T-cell (primary cell): ENCODE measurements at places on chromosomes 11 and 22.
A peak's percentile ranks its signal among the peaks of the same experiment; 100 is the strongest.

- DNase-seq, result no peak
Measured at GRCh38 chr22:43411869-43412807, at the start of gene MPPED1. TSS of gene MPPED1 (plus strand) at chr22:43412014. CDS start at chr22:43424986, 12,972 bp downstream.

DNA sequence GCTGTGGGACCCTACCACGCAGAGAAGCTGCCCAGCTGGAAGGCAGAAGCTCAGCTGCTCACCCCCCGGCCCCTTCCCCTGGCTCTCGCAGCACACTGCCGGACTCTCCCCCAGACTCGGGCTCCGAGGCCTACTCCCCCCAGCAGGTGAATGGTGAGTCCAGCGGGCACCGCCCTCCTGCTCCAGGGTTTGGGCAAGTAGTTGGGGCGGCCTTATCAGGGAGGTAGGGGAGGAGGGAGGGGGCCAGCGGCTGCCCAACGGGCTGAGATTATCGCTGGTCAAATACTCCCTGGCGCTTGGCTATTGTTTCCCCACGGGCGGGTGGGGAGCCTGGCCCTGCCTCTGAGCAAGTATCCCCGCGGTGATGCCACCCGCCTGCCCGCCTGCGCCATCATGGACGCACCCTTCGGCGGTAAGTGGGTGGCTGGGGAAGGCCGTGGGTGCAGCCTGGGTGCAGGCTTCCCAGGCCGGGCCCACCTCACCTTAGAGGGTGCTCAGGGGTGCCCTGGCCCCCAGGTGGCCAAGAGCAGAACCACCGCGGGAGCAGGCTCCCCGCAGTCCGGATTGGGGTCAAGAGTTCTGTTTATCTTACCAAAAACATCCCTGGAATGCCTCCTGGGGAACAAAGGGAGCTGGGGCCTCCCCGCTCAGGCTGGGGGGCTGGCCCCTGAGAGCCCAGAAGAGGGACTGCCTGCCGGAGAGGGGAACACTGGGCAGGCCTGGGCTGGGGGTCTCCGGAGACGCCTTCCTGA, 16.9 kb downstream of the MYRF start:
- no peak for DNase-seq

- DNase-seq, result no peak
Measured at GRCh38 chr11:69089258-69089657, 40.5 kb downstream of the TPCN2 start.

DNA sequence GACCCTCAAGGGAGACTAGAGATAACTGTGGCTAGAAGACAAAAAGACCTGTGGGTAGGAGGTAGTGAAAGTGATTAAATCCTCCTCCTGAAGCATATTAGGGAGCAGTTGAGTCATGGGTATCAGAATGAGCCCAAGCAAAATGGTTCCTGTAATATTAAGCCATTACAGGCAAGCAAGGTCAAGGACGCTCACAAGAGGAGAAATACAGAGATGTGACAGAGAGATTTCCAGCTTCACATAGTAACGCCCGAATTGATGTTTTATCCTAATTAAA, 77.7 kb downstream of the FAM76B start:
- no peak for DNase-seq

DNA sequence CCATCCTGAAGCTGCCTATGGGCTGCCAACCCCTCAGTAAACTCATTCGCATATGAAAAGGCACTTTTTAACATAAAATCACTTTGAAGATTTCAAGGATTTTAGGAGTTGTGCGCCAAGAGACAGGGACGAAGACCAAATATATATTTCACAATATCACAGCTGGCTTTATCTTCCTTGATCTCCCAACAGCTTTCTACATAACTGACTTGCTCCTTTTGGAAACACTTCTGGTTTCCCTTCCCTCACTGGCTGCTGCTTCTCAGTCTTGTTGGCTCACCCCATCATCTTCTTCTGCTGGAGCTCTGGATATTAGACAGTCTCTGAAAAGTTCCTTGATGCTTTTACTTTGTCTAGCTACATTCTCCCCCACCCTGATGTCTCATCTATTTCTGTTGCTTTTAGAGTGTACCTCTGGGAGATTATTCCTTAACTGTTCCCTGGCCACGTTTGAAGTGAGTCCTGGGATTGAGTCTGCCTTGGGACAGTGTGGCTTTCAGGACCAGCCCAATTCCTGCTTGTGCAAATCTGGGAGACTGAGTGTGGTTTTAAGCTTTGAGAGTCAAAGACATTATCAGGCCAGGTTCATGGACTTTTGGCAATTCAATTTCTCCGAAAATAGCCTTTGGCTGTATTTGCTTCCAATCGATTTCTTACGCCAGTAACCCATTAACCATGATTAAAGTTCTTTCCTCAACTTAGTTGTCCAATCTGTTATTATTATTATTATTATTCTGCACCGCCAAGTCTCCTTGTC, 30.9 kb upstream of the NNMT start:
- DNase-seq, result no peak

- DNase-seq, result no peak
Measured at GRCh38 chr11:115644856-115645255, 140.6 kb upstream of the CADM1 start.

DNA sequence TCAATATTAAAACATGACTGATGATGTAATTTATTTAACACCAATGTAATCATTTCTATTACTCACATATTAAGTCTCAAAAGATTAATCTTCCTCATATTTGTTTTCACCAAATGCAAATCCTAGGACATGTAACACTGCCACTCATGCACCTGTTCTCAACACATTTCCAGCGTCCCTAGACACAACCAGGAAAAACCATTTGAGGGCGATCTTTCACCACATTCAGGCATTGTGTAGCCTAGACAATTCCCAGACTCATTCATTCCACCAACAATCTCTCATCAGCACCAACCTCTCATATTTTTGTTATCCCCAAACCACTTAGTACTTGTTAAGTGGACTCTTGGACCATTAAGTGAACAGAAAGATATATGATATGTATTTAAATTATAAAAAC, 66.1 kb downstream of the SLC36A4 start:
- DNase-seq, result no peak

GRCh38 chr11:75437966-75438659, 5.1 kb upstream of the KLHL35 start:
- no peak for DNase-seq

GRCh38 chr22:50569896-50570535, 7.3 kb upstream of the SYCE3 start:
- DNase-seq, result no peak

GRCh38 chr22:20494978-20495860, at the start of gene KLHL22:
TSS of gene KLHL22 (minus strand) at chr22:20495795. CDS start at chr22:20489211, 6,584 bp downstream.
- no peak for DNase-seq

DNA sequence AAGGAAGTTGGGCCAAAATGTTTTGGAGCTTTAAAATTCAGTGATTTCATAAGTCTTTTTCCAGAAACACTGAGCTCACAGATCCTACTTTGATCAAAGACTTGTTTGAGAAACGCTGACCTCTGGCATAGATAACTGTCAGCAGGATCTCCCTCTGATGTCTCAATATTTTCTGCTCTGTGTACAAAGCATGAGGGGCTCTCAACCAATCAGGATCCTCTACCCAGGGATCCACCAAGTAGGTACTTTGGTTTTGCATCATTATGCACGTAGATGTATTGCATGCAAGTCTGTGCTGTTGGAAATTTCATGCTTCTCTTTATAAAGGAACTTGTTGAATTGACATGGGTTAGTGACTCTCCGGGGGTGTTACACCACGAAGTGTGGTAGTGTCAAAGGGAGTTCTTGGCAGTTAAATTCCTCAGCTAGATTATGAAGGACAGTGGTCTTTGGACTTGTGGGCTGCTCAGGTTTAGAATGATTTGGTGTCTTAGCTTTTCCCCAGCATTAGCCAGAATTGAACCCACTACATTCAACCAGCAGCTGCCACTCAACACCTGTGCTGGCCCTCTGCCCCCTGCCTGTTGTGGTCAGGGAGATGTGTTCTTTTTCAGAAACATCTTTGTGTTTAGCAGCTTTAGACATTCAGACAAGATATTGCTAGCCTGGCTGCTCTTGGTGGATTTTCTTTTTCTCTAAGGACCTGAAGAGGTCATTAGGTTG, 1.7 kb upstream of the DIXDC1 start:
- DNase-seq, result no peak

DNA sequence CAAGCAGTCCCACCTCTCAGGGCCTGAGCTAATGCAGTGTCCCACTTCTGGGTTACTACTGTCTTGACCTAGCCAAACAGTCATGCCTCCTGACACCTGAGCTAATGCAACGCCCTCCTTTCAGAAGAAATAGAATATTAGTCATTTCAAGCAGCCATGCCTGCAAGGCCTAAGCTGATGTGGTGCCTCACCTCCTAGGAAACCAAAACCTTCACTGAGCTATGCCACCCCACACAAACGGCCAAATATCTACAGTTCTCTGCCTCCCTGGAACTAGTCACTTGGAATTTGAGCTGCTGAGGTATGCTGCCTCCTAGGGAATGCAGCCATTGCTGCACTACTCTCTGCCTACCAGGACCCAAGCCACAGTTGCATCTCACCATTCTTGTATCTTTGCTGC, 8.3 kb upstream of the MS4A6E start:
- DNase-seq, result no peak

GRCh38 chr11:78270971-78271370, 82.3 kb downstream of the USP35 start:
- no peak for DNase-seq

GRCh38 chr11:78212586-78213371, 24.1 kb downstream of the USP35 start:
- DNase-seq, result no peak

DNA sequence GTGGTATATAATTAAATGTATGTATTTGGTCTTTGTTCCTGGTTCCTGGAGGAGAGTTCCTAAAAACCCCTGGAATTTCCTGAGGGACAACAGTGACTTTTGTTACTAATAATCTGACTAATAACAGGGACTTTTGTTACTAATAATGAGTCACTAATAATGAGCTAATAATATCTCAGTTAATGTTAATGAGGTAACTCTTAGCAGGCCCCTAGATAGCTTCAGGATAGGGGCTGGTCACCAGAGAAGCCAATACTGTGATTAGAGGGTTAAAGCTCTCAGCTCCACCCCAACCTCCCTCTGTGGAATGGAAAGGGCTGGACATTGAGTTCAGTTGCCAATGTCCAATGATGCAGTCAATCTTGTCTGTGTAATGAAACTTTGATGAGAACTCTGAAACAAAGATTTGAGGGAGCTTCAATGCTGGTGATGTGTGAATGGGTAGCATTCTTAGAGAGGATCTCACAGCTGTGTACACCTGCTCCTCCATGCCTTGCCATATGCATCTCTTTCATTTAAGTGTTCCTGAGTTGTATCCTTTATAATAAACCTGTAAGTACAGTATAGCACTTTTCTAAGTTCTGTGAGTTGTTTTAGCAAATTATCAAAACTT, 1431.4 kb upstream of the TENM4 start:
- DNase-seq, result no peak

DNA sequence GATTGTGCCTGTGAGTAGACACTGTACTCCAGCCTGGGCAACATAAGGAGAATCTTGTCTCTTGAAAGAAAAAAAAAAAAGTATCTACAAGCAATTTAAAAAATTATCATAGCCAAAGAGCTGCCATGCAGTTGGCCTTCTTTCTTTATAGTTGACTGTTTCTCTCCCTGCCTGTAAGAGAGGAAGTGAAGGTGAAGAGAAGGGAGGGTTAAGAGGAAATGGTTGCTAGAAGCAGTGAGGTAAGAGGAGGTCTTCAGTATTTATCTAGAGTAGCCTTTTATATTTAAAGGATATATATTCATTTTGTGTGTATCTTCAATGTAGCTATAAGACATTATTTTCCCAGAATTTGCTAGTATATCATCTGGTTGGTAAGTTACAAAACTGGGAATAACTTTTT, 217.9 kb downstream of the TMEM135 start:
- DNase-seq, result no peak

GRCh38 chr11:17161515-17161914, 46.3 kb downstream of the PIK3C2A start:
- peak; percentile 10 for DNase-seq

GRCh38 chr11:130168105-130168504, 8.5 kb downstream of the ST14 start:
- no peak for DNase-seq

DNA sequence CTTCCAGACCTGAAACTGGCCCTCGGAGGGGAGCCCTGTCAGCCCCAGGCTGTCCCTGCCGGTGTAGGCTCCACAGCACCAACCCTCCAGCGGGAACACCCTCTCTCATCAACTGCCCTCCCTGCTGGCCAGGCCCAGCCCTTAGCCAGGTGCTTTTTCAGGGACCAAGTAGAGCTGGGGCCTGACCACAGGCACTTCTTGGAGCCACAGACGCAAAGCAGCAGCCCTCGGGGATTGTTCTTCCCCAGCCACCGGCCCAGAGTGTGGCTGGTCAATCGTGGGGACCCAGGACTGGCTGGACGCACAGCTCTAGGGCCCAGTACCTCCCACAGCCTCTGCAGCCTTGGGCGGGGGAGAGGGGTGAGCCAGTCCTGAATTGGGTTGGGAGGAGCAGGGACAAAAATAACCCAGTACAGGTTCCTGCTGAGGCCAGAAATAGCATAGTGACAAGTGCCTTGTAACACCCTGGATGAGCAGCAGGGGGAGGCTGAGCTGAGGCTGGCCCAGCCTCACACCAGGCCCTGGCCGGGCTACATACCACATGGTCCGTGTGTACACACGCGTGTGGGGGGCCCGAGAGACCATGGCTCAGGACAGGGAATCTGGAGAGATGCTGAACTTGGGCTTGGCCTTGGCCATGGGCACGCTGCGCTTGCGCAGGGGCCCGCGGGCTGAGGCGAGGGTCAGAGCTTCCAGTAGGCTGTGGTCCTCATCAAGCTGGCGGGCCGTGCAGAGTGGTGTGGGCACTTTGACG, 2.0 kb downstream of the KCNJ11 start:
- DNase-seq, result no peak

DNA sequence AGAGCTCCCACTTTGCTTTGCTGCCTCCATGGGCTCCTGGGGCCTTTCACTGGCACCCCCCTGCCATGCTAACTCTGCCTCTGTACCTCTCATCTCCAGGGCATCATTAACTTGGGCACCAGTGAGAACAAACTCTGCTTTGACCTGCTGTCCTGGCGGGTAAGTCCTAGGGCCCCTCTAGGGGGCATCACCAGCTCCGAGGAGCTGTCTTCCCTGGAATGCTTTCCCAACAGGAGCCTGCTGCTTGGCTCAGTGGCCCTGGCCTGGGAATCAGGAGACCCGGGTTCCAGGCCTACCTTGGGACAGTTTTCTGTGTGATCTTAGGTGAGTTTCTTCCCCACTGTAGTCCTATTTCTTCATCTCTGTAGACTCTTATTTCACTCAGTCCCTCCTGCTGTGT, 5.1 kb downstream of the ACCS start:
- DNase-seq, result no peak

DNA sequence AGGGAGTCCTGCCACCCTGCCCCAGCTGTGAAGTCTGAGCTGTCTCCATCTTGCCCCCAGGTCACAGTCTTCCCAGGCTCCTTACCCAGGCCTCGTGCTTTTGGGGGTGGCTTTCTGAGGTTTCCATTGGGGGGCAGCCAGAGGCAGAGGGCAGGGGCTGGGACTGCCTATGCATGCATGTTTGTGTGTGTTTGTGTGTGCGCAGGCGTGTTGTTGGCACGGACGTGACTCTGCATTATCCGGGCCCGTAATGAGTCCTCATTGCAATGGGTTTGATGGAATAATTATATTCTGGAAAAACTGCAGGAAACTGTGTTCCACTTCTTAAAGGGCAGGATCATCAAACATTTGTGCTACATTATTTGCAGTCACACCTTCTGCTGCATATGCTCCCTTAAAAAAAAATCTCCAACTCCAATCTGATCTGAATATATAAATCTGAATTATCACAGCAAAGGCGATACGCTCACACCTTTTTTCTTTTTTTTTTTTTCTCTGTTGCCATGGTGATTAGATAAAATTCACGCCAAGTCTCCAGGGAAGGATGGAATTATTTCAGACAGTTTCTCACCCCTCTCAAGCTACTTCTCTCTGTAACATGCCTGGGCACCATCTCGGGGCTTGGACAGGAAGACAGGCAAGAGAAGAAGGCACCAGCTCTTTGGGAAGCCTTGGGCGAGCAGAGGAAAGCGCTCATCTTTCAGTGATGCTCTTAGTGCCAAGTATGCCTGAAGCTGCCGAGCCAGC, 45.9 kb downstream of the DSCAML1 start:
- no peak for DNase-seq
